ENCODE measurements at places on chromosomes 7 and 10.

GRCh38 chr10:77633376-77633775 lies 4.2 kb downstream of the KCNMA1 start:
- no peak for DNase-seq
- H3K4me1 ChIP-seq, result no peaks in the 10 kb centered on the region
- no peak overlapping the region for H3K4me3 ChIP-seq
- H3K36me3 ChIP-seq, result no peaks in the 10 kb centered on the region
- no peak overlapping the region for H3K27ac ChIP-seq

DNA sequence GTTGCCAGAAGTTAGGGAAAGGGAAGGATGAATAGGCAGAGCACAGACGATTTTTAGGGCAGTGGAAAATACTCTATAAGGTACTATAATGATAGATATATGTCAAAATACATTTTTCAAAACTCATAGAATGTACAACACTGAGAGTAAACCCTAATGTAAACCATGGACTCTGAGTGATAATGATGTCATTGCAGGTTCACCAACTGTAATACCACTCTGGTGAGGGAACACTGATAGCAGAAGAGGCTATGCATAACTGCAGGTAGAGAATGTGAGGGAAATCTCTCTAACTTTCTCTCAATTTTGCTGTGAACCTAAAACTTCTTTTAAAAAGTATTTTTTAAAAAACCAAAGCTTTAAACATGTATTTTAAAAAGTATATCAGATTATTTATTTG lies 22.1 kb downstream of the POT1 start:
- no peaks in the 10 kb centered on the region for H3K4me1 ChIP-seq
- H3K27ac ChIP-seq, result no peak overlapping the region
- no peaks in the 10 kb centered on the region for H3K36me3 ChIP-seq
- no peaks in the 10 kb centered on the region for H3K27me3 ChIP-seq

DNA sequence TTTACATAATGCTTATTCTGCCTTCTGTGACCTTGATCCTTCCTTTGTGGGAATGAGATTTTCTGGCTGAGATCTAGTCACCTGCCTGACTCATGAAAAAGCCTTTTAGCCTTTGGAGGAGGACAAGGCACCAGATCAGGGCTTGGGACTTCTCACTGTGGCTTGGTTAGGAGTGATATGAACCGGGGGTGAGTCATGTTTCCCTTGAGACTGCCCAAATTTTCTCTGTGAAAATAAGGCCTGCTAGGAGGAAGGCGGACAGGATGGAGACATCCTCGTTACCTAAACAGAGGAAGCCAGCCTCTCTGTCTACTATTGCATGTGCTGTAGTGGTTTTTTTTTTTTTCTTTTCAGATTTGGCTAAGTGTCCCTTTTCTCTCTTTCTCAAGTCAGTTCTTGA lies 57.8 kb downstream of the EVX1 start:
- no peak for DNase-seq
- H3K27me3 ChIP-seq, result no peaks in the 10 kb centered on the region
- no peaks in the 10 kb centered on the region for H3K4me1 ChIP-seq
- no peaks in the 10 kb centered on the region for H3K36me3 ChIP-seq
- H3K4me3 ChIP-seq, result no peak overlapping the region

GRCh38 chr7:73433924-73434700 lies 534 bp downstream of the FZD9 start:
- H3K27ac ChIP-seq, result no peak overlapping the region
- H3K4me3 ChIP-seq, result no peak overlapping the region
- no peak for DNase-seq

GRCh38 chr10:85152911-85153310 lies 824.5 kb downstream of the CCSER2 start:
- DNase-seq, result no peak
- H3K36me3 ChIP-seq, result no peaks in the 10 kb centered on the region
- H3K27me3 ChIP-seq, result no peaks in the 10 kb centered on the region
- H3K4me1 ChIP-seq, result peaks cover 11% of the 10 kb centered on the region
- H3K4me3 ChIP-seq, result no peak overlapping the region
- no peak overlapping the region for H3K27ac ChIP-seq

DNA sequence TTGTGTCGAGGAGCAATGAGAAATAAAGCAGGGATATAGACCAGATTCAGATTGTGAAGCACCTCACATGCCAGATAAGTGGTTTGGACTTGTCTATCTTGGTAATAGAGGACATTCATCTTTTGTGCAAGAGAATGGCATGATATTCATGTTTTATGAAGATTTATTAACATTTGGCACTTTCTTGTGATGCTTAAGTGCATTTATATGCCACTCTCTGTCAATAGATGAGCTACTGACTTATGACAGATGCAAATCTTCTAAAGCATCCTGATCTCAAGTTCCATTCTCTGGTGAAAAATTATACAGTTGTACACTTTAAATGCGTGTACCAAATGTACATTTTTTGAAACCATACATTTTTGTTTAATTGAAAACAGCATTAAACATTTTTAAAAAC lies 415.3 kb downstream of the SORCS3 start:
- H3K4me3 ChIP-seq, result no peak overlapping the region
- H3K27ac ChIP-seq, result no peak overlapping the region
- H3K36me3 ChIP-seq, result no peaks in the 10 kb centered on the region
- no peaks in the 10 kb centered on the region for H3K27me3 ChIP-seq
- DNase-seq, result no peak

- no peak overlapping the region for H3K27ac ChIP-seq
- H3K4me3 ChIP-seq, result no peak overlapping the region
- H3K4me1 ChIP-seq, result no peaks in the 10 kb centered on the region
- no peak for DNase-seq
- no peaks in the 10 kb centered on the region for H3K27me3 ChIP-seq
- no peaks in the 10 kb centered on the region for H3K36me3 ChIP-seq
Observed at GRCh38 chr10:125212150-125212809, 51.9 kb upstream of the CTBP2 start.

- H3K36me3 ChIP-seq, result peaks cover 2% of the 10 kb centered on the region
- no peak overlapping the region for H3K4me3 ChIP-seq
Observed at GRCh38 chr10:49078433-49078832, 36.9 kb downstream of the VSTM4 start.

- no peaks in the 10 kb centered on the region for H3K36me3 ChIP-seq
- H3K4me1 ChIP-seq, result no peaks in the 10 kb centered on the region
- H3K27me3 ChIP-seq, result no peaks in the 10 kb centered on the region
- no peak overlapping the region for H3K4me3 ChIP-seq
- no peak for DNase-seq
Observed at GRCh38 chr7:31764462-31764861, 77.4 kb downstream of the PPP1R17 start.

DNA sequence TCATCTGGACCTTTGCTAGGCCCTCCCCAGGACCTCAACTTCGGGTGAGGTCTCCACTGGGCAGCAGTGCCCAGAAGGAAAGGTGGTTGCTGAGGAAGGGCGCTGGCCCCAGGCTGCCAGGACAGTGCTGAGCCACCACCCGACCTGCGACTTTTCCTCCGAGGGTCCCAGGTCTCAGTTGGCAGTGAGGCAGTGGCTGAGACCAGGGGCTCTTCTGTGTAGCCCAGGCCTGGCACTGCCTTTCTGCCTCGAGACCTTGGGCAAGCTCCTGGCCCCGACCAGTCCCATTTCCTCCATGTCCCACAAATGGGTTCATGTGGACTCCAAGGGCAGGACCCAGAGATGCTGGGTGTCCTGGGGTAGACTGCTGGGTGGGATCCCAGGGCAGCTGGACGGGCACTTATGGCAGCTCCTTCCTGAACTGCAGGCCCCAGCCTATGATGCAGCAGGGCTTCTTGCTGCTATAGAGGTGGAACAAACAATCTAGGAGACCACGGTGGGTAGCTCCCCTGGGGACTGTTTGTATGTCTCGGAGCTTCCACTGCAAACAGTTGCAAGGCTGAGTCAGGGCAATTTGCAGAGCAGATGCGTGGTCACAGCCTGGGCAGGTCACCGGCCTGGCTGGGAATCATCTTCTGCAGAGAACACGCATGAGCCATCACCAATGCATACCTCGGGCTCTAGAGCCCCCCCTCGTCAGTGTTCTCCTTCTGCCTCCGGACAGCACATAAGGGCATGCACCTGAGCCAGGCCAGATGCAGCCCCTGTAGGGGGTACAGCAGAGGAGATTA lies 17.9 kb upstream of the LRRC18 start:
- H3K27me3 ChIP-seq, result no peaks in the 10 kb centered on the region
- no peak overlapping the region for H3K27ac ChIP-seq
- no peaks in the 10 kb centered on the region for H3K4me1 ChIP-seq
- no peaks in the 10 kb centered on the region for H3K36me3 ChIP-seq
- no peak overlapping the region for H3K4me3 ChIP-seq

GRCh38 chr7:32218154-32218467 lies 147.9 kb upstream of the PDE1C start:
- no peaks in the 10 kb centered on the region for H3K27me3 ChIP-seq
- no peak for DNase-seq
- H3K4me1 ChIP-seq, result peaks cover 2% of the 10 kb centered on the region
- no peaks in the 10 kb centered on the region for H3K36me3 ChIP-seq
- no peak overlapping the region for H3K4me3 ChIP-seq
- no peak overlapping the region for H3K27ac ChIP-seq

All from neuronal stem cell (in vitro differentiated cells).